ENCODE measurements at places on chromosomes 5 and 9.
A peak's percentile ranks its signal among the peaks of the same experiment; 100 is the strongest.

DNA sequence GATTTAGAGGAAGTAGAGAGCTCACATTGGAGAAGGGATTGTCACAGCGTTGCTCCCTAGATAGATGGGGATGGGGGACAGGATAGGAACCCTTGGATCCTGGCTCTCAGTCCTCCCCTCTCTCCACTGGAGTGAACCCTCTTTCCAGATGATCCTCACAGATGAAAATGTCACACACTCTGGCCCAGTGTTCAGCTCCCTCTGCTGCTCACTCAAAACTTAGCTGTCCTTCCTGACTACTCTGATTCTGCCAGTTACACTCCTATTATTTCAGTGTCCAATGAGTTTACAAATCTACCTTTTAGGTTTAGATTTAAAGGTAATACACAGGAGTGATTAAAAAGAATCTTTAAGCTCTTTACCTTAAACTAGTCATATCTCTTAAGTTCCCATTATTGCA, 5.8 kb upstream of the SPINK7 start:
- no peak for DNase-seq

DNA sequence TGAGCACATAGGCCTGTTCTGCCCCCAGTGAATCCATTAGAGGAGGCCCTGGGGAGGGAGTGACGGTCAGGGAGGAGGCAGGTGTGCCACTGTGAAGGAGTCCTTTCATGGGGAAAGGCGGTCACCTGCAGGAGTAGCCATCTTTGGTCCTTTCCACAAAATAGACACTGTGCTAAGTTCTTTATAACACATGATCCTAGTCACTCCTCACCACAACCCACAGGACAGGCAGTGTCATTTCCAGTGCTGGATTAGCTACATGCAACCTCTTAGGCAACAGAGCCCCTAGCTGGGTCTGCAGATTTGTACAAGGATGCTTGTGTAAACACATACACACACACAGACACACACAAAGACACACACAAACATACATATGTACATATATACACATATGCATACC, 18.3 kb downstream of the DOCK2 start:
- no peak for DNase-seq

GRCh38 chr9:4994166-4994890, 9.3 kb downstream of the JAK2 start:
- DNase-seq = no peak

GRCh38 chr5:963673-964531, 44.7 kb upstream of the NKD2 start:
- no peak for DNase-seq

DNA sequence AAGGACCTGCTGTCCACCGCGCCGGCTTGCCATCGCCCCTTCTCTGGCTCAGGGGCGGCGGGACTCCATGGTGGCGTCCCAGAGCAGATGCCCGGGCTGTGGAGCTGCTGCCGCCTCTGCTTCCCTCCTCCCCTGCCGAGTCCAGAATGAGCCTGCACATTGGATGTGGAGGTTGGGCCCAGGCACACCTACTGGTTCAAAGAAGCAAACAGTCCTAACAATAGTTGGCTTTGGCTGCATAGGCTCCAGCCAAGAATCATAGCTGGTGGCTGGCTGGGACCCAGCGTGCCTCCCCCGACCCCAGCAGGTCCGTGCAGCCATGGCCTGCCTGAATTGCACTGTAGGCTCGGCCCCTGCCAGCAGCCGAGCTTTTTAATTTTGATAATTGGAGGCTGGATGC, 25.8 kb downstream of the ADAMTSL2 start:
- DNase-seq = no peak

GRCh38 chr9:86175743-86176456, 76.5 kb upstream of the GOLM1 start:
- DNase-seq = no peak

DNA sequence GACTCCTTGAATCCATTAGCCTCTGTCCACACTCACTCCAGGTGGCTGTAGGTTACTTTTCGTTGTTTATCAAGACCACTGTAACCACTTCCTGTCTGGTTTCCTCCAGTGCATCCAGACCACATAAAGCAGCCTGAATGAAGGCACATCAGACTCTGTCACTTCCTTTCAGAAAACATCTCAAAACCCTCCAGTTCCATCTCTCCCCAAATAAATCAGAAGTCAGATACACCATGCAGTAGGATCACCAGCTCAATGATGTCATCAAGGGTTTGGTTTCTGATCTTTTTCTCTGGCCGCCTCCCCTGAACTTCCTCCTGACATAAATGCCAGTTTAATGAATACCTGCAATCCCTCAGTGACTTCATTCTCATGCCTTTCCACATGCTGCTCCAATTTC, 161.2 kb downstream of the ZNF462 start:
- DNase-seq = no peak

DNA sequence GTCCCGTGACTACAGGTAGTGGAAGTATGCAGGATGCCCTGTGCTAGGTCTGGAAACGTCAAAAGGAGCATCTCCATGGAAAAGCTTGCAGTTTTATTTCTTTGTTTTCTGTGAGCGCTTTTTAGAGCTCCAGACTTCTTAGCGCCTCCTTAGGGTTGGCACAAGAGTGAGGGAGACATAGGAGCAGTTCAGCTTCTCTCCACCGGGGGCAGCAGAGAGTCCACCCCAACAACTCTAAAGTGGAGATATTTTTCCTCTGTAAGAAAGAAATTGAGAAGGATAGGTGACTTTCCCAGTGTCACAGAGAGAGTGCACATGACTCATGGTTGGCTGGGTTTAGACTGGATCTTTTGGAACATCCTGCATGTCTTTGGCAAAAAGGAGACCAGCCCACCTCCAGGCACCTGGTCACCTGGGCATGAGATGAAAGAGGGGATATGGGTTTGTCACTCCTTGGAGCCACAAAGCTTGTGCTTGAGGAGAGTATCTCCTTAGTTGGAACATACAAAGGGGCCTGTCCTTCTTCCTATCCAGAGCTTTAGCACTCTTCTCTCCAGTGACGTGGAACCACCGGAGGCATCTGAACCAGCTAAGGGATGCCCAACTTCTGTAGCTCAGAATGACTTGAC, 637.7 kb downstream of the SEMA5A start:
- peak; percentile 36 for DNase-seq

DNA sequence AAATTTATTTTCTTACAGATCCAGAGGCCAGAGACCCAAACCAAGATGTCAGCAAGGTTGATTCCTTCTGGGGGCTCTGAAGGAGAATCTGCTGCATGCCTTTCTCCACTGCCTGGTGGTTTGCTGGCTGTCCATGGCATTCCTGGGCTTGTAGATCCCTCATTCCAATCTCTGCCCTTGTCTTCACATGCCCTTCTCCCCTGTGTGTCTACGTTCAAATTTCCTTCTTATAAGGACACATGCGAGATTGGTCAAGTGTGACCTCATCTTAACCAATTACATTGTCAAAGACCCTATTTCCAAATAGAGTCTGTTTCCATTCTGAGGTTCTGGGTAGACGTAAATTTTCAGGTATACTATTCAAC, 84.5 kb upstream of the RAI14 start:
- DNase-seq = no peak

DNA sequence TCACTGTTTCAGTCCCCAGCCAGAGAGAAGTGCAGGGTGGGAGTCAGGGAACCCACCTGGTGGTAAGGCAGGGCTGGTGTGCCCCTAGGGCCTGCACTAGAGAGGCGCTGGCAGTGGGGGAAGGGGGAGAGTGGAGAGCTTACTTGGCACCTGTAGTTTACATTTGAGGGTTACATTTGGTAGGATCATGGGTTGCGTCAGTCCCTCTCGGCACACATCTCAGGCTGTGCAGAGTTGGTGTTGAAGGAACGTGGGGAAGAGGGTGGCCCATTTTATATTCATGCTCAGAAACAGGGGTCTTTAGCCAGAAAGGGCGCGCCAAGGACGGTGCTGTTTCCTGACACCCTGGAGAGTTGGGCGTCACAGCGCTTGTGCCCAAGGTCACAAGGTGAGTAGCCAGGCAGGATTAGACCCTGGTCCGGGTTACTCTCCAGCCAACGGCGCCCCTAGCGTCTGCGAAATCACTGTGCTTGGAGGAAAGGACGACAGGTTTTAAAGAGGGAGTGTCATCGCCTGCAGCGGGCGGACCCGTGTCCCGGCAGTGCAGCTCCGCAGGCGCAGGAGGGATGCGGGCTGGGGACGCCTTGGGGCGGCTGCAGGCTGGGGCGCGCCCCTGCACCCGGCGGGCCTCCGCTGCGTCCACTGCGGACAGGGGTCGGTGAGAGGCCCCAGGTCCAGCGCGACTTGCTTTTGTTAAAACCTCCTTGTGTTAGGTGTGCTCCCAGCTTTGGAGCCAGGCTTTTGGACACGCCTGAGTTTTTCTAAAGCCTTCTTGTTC, 272.6 kb downstream of the FANCC start:
- no peak for DNase-seq

- DNase-seq = no peak
These were observed 60.3 kb upstream of the ADAMTS2 start for GRCh38 chr5:179405426-179406030.

- no peak for DNase-seq
These were observed 10.8 kb downstream of the SDHA start for GRCh38 chr5:228886-229285.

GRCh38 chr5:23895614-23896013, 388.2 kb downstream of the PRDM9 start:
- DNase-seq = no peak

- no peak for DNase-seq
These were observed 45.8 kb downstream of the SECISBP2 start for GRCh38 chr9:89363921-89364665.

- DNase-seq = no peak
These were observed 8.0 kb downstream of the BRD3 start for GRCh38 chr9:134059661-134060395.

GRCh38 chr9:111039231-111039906, 1.1 kb upstream of the LPAR1 start:
- DNase-seq = no peak

- no peak for DNase-seq
These were observed 7.6 kb downstream of the OTULIN start for GRCh38 chr5:14672082-14672481.

GRCh38 chr5:118551031-118551430, 437.3 kb downstream of the DTWD2 start:
- DNase-seq = no peak

GRCh38 chr5:86679529-86679928, 61.8 kb downstream of the COX7C start:
- DNase-seq = peak; percentile 88

GRCh38 chr5:78964889-78965288, 20.2 kb downstream of the ARSB start:
- peak; percentile 29 for DNase-seq

DNA sequence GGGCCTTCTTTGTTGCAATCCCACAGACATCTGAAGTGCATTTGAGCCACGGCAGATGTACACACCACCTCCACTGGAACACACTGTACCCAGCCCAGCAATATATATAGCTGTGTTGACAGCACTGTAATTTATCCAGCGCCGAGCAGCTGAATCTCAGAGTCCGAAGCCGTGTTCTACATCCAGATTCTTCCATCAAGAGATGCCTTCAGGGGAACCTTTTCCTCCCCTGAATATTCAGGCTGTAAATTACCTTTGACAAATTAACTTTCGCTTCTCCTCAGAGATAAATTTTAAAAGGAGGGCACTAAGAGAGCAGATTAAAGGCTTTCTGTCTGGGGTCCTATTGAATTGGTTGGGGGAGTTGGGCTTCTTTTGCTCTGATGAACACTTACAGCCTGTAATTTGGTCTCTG, 76.4 kb downstream of the ROR2 start:
- DNase-seq = no peak

- DNase-seq = no peak
These were observed 449.5 kb downstream of the HINT1 start for GRCh38 chr5:130715541-130715940.

- no peak for DNase-seq
These were observed 145.9 kb upstream of the FST start for GRCh38 chr5:53334431-53334941.

DNA sequence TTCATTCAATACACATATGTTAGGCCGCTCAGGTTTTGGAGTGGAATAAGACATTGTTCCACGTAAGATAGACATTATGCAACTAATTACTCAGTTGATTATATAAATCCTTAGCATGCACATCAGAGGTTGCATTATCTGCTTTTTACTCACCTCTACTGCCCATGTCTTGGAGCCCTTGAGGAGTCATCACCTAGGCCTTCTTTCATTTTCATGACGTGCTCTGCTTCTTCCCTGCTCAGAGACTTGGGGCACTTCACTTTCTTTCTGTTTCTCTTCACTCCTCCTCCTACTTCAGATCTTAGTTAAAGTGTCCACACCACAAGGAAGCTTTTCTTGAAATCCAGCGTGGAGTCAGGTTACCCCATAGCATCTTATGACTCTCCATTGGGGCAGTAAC, 241.1 kb downstream of the TLR4 start:
- DNase-seq = no peak

DNA sequence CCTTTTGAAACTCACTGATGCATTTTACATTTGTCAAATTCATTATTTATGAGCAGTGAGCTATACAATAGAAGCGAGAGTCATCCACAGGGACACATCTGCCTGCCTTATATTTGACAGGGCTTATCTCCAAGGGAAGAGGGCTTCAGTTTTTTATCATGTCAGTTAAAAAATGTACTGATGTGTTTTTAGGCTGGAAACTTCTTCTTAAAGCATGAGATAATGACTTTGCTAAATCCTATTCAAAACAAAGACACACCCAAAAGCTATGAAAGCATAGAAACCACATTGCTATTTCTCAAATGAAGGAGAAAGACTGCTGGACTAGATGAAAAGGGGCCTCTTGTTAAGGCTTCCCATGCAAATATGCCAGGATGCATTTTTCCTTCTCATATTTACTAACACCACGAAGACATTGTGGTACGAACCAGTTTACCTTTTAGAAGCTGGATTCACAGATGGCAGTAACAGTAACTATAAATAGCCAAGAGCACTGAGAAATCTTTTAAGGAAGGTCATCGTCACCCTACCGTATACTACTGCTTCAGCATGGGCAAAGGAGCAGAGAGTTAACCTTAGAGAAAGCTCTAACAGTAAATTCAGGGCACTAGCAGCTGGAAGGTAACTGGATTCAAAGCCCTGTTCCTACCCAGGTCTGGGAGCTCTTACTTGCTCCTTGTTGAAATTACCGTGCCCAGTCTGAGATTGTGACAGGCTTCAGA, 86.3 kb upstream of the IFNK start:
- no peak for DNase-seq

- DNase-seq = no peak
These were observed 6.5 kb upstream of the SPATA24 start for GRCh38 chr5:139410121-139410992.

- no peak for DNase-seq
These were observed 1.4 kb downstream of the MEF2C start for GRCh38 chr5:88881571-88881971.

All from NCI-H446 (cell line).